ENCODE measurements at places on chromosomes 13 and 19.

DNA sequence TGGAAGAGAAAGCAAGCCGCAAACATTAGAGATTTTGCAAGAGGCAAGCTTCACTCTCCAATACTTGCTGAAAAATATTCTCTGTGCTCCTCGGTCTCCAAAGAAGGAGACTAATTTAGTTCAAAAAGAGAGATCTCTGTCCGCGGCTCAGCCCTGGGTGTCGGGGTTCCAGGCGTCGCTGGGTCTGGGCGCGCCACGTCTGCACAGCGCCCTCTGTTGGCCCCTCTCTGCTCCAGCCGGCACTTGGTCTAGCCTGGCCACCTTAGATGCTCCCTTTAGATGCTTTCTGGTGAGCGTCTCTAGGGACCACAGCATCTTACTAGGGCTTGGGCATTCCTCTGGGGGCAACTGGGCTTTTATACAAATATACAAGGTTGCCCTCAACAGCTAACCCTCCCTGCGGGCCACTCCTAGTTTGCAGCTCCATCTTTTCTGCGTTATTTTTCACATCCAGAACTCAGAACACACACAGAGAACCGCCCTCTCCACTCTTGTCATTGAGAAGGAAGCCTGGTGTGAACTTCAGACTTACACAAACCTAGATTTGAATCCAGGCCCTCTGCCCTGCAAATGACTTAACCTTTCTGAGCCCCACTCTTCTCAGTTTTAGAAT is 78.3 kb downstream of the CYSLTR2 start:
- no peak for DNase-seq

GRCh38 chr13:40355126-40355724 is 311.2 kb downstream of the FOXO1 start:
- no peak for DNase-seq

GRCh38 chr19:6849876-6850275 is 37.5 kb upstream of the ADGRE1 start:
- DNase-seq = no peak

DNA sequence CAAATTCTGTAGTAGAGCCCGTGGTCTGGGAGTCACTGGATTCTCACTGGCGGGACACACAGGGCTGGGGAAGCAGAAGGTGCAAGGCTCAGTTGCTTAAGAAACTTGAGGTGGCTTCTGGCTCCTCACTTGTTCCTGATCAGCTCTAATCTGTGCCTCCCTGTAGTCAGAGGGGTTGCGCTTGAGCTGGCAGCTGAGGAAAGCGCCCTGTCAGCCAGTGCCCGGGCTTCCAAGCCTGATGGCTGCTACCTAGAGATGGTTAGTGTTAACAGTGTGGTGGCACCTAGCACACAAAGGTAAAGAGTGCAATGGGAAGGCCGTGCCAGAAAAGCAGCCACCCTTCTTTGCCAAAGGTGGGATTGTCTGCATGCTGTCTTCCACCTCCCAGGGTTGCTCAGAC is 8.8 kb downstream of the HNRNPM start:
- no peak for DNase-seq

- no peak for DNase-seq
These were observed 264.0 kb downstream of the ENOX1 start for GRCh38 chr13:43522788-43523187.

DNA sequence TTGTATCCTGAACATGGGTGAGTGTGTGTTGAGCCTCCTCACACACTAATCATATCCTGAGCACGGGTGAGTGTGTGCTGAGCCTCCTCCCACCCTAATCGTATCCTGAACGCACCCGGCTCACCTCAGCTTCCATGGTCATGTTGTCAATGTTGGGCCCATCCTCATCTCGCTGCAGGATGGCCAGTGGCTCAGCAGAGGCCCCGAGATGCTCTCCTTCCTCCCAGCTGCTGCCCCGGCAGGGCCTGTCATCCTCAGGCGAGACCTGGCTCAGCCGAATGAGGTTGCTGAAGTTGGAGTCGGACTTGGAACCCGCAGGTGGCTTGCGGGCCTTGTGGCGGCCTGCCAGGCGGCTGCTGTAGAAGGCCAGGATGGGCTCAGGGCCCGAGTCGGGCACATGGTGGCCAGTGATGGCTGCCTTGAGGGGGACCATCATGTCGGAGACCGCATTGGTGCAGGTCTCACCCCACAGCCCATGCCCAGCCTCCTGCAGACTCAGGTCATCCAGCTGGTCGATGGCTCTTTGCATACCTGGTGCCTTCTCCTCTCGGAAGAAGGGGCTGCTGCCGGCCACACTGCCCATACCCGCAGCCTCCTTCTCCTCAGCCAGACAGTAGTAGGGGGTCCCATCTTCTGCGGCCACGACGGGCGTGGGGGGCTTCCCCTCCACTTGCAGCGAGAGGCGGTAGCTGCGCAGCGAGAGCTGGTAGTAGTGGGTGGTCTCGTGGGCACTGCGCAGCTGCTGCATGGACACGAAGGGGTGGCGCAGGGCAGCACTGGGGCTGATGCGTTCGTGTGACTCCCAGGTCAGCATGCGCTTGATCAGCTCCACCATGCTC is 9.6 kb downstream of the HIPK4 start:
- DNase-seq = no peak

- DNase-seq = no peak
These were observed 581.6 kb upstream of the SGCG start for GRCh38 chr13:22599156-22599555.

- DNase-seq = peak; percentile 19
These were observed 46.5 kb downstream of the UTP14C start for GRCh38 chr13:52070929-52071523.

- peak; percentile 14 for DNase-seq
These were observed 23.3 kb downstream of the GGACT start for GRCh38 chr13:100565286-100565685.

GRCh38 chr19:7366701-7367420 is 18.1 kb downstream of the ARHGEF18 start:
- DNase-seq = no peak

DNA sequence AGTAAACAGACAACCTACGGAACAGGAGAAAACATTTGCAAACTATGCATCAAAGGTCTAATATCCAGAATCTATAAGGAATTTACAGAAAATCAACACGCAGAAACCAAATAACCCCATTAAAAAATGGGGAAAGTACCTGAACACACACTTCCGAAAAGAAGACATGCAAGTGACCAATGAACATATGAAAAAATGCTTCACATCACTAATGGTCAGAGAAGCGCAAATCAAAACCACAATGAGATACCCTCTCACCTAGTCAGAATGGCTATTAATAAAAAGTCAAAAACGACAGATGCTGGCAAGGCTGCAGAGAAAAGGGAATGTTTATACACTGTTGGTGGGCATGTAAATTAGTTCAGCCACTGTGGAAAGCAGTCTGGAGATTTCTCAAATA is 29.5 kb downstream of the SLC25A15 start:
- DNase-seq = no peak

DNA sequence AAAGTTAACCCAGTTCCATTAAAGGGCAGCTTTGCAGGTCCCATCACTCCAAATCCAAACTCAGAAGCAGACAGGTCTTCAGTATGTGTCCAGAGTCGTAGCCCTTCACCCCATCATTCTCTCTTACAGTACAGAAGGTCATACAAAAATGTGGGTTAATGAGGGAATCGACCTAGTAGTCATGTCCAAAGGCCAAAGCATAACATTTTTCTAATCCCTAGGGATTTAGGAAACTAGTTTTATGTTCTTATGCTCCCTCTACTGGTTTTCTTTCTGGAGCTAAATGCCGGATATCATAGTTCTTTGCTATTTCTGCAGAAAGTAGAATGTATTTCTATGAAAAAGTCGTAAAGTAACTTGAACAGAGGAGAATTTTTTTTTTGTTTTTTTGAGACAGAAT is 72.2 kb downstream of the DHRS12 start:
- DNase-seq = no peak

DNA sequence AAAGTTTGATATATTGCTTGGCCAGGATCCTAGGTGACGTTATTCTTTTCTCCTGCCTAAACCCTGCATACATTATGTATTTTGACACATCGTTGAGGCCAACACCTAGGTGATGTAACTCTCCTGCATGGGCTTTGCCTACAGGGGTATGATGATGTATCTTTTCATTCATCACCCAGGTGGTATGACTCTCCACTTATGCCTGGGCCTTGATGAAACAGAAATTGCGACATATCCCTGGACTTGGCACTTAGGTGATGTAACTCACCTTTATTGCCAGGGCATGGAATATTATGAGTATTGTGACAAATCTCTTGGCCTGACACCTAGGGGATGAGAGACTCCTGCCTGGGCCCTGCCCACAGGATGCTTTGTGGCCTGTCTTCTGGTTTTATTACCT is 18.5 kb upstream of the ZNF681 start:
- DNase-seq = no peak

DNA sequence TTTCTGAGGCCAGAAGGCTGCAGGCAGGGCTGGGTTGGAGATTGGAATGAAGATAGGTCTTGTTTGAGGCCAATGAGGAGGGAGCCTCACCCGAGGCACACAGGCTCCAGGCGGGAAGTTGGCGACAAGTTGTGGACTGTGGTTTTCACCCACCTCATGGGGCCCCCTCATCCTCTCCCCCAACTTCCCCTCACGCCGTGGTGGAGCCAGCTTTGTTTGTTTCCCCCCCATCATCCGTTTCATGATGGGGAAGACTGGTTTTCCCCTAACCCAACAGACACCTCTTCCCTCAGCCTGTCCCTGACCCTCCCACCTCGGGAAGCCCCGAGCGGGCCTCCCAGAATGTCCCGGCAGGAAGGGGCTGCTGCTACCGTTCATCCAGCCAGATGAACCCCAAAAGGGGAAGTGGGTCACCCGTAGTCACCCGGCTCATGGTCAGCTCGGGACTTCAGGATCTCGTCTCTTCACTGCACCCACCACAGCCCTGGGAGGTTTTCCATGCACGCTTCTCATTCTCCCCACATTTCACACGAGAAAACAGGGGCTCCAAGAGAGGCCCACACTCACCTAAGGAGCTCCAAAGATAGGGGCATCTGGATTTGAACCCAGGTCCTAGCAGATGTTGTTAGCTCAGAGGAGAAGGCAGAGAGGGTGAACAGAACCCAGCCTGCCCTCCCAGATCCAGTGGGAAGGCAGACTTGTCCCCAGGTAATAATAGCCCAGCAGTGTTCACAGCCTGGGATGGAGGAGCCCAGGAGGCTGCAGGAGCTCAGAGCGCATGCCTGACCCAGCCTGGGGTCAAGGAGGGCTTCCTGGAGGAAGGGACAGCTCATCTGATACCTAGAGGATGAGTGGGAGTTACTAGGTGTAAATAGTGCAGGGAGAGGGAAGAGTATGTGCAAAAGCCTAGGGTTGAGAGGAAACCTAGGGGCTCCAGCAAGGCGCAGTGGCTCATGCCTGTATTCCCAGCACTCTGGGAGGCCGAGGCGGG is 23.5 kb downstream of the CEACAM16 start:
- DNase-seq = no peak

DNA sequence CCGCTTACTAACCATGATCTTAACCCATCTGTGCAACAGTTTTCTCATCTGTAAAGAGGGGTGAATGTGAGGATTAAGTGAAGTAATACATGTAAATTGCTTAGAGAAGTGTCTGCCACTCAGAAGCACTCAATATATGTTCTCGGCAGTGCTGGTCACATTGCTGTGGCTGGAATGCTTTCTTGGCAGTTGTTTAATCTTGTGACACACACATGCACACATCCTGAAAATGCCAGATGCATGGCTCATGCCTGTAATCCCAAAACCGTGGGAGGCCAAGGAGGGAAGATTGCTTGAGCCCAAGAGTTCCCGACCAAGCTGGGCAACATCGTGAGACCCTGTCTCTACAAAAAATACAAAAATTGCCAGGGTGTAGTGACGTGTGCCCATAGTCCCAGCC is 4.9 kb upstream of the DMKN start:
- DNase-seq = no peak

GRCh38 chr13:100184095-100184494 is 95.2 kb downstream of the PCCA start:
- DNase-seq = no peak

DNA sequence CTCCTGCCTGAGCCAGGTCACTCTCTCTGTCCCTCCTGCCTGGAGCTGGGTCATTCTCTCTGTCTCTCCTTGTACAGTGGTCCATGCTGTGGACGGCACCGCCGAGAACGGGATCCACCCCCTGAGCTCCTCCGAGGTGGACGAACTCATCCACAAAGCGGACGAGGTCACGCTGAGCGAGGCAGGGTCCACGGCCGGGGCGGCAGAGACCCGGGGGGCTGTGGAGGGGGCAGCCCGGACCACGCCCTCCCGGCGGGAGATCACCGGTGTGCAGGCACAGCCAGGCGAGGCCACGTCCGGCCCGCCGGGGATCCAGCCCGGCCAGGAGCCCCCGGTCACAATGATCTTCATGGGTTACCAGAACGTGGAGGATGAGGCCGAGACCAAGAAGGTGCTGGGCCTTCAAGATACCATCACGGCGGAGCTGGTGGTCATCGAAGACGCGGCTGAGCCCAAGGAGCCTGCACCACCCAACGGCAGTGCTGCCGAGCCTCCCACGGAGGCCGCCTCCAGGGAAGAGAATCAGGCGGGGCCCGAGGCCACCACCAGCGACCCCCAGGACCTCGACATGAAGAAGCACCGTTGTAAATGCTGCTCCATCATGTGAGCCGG is 4.6 kb upstream of the MISP start:
- no peak for DNase-seq

DNA sequence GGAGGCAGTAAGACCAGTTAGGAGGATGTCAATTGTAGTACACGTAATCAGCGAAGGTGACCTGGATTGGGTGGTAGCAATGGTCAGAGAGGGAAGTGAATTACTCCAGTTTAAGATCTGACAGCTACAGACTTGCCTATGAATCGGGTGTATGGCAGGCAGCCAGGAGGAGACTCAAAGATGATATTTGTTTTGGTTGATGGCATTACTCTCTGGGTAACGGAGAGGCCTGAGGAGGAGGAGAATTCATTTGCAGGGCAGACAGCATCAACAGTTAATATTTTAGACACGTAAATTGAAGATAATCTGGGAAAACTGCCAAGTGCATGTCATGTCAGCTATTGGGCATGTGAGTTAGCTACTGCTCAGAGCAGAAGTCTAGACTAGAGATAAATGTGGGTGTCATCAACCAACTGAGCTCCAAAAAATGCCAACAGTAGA is 109.2 kb downstream of the SGCG start:
- no peak for DNase-seq

- DNase-seq = peak; percentile 21
These were observed 157.3 kb downstream of the DNAJC3 start for GRCh38 chr13:95834134-95834765.

- no peak for DNase-seq
These were observed 424.1 kb upstream of the DACH1 start for GRCh38 chr13:72290962-72291681.

GRCh38 chr19:46209472-46209871 is 20.1 kb upstream of the IGFL1 start:
- DNase-seq = no peak

DNA sequence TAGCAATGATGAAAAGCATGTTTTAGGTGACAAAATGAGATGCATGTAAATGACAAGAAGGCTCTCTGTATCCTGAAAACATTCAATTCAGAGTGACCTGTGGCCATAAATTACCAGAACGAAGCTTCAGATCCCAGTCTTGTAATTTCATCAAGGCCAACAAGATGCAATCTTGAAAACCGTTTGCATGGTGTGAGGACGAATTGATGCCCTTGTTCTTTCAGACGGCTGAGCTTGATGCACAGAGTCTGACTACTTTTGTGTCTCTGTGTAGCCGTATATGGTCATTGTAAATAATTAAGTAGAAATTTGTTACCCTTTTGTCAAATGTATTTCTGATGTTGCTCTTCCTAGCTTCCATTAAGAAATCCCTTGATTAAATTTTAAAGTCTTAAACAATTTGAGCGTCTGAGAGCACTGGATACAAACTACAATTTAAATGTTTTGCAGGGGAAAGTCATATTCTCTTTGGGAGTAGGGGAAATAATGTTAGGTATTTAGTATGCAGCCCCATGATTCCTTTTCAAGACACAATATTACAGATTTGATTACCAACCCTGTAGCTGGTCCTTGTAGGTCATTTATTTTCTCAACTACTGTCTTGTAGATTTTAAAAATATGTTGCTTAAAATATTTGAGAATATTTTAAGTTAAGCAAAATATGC is 125.8 kb upstream of the PCDH9 start:
- no peak for DNase-seq

Measured in NK-92 treated with Interleukin-12 subunit alpha and Interleukin-12 subunit beta, amount 100 ng/mL, for 24 hours (cell line).